ENCODE measurements at places on chromosomes 12 and 14. TPM values are rescaled to one million over a fixed set of nuclear protein-coding genes. Genes with fewer than 3 reads are reported as not detected.

GPR162 gene
- 128 TPM for polyA plus RNA-seq

ERBB3 gene
- 70.1 TPM for polyA plus RNA-seq

LRIG3 gene
- polyA plus RNA-seq = 14.0 TPM

EML1 gene
- polyA plus RNA-seq = 23.1 TPM

SLC25A21 gene
- polyA plus RNA-seq = 2.7 TPM

NINJ2 gene
- 6.2 TPM for polyA plus RNA-seq

SENP1 gene
- 13.6 TPM for polyA plus RNA-seq

All from spinal cord (tissue), 10 donors.